SK-N-SH treated with all-trans-retinoic acid at 6 μM for 48 hours (cell line): ENCODE measurements at places on chromosomes 5 and 9.
A peak's percentile ranks its signal among the peaks of the same experiment; 100 is the strongest.

DNA sequence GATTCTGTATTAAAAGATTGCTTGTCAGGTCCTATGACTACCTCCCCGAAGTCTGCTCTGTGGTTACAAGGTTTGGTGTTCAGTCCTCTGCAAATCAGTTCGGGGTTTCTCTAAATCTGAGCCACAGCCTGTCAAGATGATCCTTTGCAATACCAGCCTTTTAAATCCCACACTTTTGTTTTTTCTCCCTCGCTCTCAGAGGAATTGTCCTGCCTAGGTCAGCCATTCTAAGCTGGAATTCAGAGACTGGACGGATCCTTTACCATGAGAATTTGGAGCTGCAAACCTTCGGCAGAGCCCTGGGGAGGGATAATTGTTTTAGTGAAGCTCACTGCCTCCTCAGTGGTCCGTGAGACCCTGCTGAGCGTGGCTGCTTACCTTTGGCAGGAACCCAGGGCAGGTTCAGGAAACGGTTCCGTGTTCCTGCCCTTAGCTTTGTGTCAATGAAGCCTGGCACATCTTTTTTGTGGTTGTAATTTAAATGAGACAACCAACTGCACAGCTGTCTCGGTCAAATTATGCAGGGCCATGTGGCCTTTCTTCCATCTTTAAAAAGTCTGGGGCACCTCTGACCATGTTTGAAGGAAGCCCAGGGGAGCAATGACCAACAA lies 47.2 kb downstream of the EBF1 start:
- no peak for ATAC-seq

DNA sequence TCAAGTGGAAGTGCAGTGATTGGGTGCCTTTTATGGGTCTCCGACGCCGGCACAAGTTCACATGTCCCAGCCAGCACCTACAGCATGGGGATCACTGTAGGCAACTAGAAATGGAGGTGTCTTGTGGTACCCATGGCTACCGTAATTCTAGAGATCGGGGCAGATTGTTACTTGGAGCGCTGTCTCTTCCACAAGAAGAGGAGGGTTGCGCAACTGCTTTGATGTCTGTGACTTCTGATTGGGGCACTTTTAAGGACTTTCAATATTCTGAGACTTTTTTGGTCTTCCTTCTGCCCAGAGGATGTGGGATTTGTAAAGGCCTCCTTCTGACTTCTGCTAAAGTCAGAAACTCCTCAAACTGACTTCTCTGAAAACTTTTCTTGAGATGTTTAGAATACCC lies 41.9 kb downstream of the GLRX start:
- ATAC-seq = peak; percentile 19

- ATAC-seq = peak; percentile 88
Measured at GRCh38 chr5:83925321-83925954, 204.8 kb upstream of the HAPLN1 start.

- no peak for ATAC-seq
Measured at GRCh38 chr5:36944607-36945225, 68.1 kb downstream of the NIPBL start.

- ATAC-seq = peak; percentile 3; the same call in 1 of the 3 replicates
Measured at GRCh38 chr5:133108481-133108921, 56.7 kb downstream of the HSPA4 start.

DNA sequence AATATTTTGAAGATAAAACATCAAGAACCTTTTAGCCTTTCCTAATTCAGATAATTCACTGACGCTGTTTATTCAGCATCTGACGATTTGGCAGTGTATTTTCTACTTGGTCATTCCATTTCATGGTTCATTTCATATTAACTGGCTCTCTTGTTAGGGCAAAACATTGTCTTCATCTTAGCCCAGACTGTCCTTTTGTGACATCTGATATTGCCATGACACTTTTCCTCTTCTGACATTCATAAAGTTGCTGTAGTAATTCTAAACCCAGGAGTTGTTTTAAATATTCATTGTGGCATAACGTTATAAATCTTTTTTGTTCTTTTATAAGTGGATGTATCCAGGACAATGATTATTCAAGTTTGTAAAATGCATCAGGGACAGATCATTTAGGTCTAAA lies 1.8 kb downstream of the SCAMP1 start:
- no peak for ATAC-seq

DNA sequence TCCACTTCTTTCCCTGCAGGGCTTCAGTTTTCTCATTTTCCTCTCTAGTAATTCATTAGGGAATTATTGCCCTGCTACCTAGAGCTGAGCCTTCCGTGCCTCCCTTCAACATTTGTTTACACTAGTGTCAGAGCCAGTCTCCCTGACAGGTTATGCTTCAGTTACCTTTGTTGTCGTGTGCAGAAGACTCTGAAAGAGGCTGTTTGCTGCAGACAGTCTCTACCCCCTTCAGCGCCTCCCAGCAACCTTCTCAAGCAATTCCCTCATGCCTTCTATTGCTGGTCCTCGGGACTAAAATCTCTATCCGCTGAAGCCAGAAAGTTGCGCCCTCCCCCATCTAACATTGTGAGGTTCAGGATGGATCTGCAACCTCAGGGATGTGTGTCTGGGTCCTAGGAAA lies 12.8 kb downstream of the RALGPS1 start:
- no peak for ATAC-seq

- no peak for ATAC-seq
Measured at GRCh38 chr9:127626752-127627493, 14.8 kb downstream of the STXBP1 start.
